ENCODE measurements at places on chromosomes 4 and X. TPM values are rescaled to one million over a fixed set of nuclear protein-coding genes. Genes with fewer than 3 reads are reported as not detected.

- DNase-seq, result no peak
Observed at GRCh38 chr4:4574792-4575191, 32.9 kb upstream of the STX18 start.

DNA sequence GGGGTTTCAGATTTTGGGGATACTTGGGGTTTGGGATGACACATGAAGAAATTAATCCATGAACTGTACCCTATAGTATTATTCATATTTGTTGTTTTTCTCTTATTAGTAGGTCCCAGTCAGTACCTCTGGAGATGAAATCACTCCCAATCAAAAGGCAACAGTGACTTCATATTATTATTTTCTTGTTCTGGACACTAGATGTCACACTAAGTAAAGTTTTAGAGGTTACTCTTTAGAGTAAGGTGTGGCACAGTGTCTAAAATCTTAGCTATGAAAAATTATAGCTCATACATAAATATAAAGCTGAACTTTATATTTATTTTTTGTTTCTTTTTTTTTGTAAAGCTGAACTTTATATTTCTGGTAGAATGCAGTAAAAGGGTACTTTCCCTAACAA lies 35.1 kb downstream of the FAM114A1 start:
- DNase-seq, result no peak

DNA sequence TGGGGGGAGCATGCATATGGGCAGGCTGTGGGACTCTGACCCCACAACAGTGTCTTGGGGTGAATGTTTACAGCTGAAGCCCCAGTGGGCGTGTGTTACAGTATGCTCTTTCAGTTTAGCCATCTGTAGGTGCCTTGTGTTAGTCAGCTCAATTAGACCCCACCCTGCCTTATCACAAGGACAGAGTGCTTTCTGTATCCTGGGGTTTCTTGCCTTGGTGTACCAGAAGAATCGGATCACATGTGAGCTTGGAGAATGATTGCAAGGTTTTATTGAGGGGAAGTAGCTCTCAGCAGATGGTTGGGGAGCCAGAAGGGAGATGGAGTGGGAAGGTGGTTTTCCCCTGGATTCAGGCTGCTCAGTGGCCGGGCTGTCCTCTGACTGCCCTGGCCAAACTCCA lies 27.3 kb downstream of the SH3BGRL start:
- DNase-seq, result no peak

GRCh38 chr4:147776716-147777115 lies 44.8 kb downstream of the ARHGAP10 start:
- no peak for DNase-seq

- no peak for DNase-seq
Observed at GRCh38 chr4:24089851-24090534, 200.1 kb upstream of the PPARGC1A start.

DNA sequence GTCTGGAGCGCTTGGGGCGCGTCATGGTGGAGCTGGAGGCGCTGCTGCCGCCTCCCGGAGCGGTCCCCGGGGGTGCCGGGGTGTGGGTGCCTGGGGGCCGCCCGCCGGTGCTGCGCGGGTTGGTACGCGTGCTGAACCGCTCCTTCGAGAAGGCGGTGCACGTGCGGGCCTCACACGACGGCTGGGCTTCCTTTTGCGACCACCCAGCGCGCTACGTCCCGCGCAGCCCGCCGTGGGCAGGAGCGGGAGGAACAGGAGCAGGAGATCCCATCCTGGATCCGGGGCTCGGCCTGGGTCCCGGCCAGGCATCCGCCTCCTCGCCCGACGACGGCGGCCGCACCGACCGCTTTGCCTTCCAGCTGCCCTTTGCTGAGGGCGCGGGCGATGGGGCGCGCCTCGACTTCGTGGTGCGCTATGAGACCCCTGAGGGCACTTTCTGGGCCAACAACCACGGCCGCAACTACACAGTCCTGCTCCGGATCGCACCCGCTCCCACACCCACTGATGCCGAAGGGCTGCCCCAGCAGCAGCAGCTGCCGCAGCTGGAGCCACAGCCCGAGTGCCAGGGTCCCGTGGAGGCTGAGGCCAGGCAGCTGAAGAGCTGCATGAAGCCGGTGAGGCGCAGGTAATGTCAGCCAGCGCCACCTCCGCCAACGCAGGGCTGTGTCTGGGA lies 792 bp downstream of the PPP1R3F start:
- no peak for DNase-seq

- peak; percentile 99 for DNase-seq
Observed at GRCh38 chr4:139301113-139301820, at the start of gene NAA15. Gene NAA15, plus strand, starts transcription at chr4:139301505. Its CDS starts 273 bp downstream, at chr4:139301778.

GRCh38 chrX:63250253-63250868 lies 100.8 kb downstream of the SPIN4 start:
- peak; percentile 42 for DNase-seq

DNA sequence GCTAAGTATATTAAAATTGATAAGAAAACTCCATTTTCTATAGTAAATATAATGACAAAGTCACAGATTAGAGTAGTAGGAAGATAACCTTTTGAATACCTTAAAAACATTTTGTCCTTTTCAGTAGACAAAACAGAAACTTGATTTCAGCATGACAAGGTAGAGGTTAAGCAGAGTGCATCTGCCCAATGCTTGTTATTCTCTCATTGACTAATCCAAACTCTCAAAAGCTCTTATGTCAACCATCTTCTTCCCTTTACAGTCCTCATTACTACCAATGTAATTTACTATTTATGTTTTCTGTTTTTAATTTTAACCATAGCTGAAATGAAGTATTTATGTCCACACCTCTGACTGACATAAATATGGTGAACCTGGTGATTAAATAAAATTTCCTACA lies 11.1 kb downstream of the NIPAL1 start:
- no peak for DNase-seq

GRCh38 chrX:500481-501010 lies 113.8 kb upstream of the PPP2R3B start:
- DNase-seq, result no peak

DNA sequence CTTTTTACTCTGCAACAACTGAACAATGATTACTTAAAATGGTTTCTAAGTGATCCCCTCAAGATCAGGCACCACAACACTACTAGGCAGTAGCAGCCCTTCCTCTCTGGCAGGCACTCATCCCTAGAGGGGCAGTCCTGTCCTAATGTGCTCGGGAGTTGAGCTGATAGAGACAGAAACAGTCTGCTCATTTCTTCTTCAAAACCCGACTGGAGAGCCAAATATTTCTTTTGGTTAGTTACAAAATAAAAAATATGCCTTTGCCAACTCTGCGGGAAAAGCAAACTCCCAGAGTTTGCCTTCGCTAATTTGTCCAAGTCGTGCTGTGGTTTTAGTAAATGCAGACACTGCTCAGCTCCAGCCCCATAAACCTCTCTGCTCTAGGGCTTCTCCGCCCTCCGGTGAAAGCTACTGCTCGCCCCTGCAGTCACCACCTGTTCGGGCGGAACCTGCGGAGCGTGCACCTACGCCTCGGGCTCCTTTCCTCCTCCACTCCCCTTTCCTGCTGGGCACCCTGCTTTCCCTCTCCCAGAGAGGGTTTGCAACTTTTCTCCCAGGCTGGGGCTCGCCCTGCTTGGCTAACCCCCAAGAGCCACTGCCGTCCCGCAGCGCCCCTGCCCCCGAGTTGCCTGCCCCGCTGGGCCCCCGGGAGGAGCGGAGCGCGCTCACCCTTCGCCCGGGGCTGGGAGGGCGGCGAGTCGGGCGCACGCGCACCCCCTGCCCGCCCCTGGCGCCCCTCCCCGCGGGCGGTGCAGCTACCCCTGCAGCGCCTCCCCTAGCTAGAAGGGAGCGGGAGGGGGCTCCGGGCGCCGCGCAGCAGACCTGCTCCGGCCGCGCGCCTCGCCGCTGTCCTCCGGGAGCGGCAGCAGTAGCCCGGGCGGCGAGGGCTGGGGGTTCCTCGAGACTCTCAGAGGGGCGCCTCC lies at the start of gene NPNT:
Gene NPNT, plus strand, starts transcription at position 812 of the 923 bp plus-strand sequence. CDS start 182 bp downstream, outside the sequence.
- DNase-seq, result no peak

DNA sequence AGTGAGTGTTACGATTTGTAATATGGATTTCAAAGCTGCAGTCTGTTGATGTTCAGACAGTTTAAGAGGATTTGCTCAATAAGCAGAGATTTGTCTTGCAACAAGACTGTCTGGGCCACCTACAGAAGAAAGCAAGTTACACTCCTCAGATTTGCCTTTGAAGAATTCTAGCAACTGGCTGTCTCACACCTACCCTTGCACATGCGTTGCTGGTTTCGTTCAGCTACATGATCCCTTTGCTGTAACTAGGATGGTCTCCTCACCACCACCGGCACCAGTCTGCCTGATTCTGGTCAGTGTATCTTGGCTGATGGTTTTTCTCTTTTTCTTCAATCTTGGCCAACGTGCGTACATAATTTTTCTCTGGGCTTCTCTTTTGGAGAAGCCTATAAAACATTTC lies 172.7 kb upstream of the LCORL start:
- no peak for DNase-seq

GRCh38 chrX:22081475-22082092 lies 49.5 kb downstream of the PHEX start:
- DNase-seq, result peak; percentile 66

DNA sequence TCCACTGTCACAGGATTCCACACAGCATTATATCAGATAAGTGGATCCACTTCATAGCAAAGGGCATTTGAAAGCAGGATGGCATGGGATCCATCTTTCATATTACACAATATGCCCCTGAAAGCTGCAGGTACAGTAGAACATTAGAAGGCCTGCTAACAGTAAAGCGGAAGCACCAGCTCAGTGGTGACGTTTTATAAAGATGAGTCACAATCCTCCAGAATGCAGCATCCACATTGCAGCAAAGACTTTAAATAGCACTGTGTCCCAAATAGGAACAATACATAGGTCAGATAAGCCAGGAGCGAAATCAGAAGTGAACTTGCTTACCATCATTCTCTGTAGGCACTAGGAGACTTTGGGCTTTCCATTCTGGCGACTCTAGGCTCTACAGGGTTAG lies 609.5 kb upstream of the FAT1 start:
- no peak for DNase-seq

DNA sequence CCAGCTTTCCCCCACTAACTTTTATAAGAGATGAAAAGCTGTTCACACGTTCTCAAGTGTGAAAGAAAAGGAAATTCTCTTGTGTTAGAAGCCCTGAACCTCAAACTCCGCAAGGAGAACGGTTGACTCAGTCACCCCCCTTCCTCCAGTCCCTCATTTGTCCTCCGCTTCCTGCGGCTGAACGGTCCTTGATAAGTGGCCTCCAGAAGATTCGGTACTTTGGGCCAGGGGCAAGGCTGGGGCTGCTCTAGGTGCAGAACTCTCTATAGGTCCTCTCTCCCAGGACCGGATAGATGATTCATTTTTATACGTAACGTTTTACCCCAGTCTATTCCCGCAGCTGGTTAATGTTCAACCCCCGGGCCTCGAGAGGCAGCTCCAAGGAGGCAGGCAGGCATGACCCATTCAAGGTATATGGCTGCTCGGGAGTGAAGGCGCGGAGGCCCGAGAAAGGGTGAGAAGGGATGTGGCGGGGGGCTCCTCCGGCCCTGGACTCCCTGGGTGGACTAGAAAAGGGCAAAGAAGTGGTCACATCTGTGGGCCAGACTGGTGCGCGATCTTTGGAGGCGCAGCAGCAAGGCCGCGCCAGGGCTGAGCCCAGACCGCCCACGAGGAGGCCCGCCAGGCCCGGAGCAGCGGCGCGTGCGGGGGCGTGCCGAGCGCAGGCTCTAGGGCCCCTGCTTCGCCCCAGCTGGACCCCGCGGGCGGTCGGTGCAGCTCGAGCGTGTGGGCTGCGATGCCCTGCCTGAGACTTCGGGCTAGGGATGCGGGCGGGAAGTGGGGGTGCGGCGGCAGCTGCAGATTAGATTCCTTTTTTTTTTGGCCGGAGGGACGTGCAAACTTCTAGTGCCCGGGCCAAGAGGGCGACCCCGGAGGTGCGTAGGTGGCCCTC lies 11.7 kb downstream of the PITX2 start:
- no peak for DNase-seq

DNA sequence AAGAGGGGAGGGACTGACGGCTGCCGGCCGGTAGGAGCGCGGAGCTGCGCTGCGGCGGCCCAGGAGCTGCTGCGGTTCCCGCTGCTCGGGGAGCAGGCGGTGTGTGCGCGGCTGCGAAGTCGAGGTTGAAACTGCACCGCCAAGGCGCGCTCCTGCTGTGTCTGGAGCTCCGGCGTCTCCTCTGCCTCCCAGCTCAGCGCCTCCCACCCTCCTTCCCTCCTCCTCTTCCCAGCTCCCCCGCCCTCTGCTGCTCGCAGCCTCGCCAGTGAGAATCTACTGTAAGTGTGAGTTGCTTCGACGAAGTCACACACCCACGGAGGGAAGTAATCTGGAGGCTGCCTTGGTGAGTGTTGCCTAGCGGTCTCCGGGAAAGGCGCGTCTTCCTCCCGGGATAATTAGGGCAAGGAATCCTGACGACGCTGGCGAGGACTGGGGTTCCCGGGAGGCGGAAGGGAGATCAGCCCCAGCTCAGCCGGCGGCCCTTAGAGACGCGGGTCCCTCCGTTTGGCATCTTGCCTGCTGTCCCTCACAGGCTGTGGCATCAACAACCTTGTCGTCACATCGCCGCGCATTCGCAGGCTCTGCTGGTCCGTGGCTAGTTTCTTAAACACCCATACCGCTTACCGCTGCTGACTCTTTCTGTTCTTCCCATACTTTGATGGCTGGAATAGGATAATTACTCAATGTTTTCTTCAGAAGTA lies at the start of gene EPHA5:
Gene EPHA5, minus strand, starts transcription at position 159 of the 701 bp plus-strand sequence. CDS start 747 bp downstream, outside the sequence.
- DNase-seq, result peak; percentile 78

DNA sequence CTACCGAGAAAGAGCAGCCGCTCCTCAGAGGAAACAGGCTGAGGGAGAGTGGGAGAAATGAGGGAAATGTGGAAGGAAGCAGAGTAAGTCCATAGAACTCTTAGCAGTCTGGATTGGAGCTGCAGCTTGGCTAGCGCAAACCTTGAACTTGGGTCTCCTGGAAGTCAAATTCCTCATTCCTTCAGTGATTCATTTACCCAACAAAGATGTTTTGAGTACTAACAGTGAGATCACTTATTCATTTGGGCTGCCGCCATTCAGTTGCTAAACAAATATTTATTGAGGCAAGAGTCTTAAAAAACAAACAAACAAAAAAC lies 51.5 kb downstream of the SEL1L3 start:
- no peak for DNase-seq

DNA sequence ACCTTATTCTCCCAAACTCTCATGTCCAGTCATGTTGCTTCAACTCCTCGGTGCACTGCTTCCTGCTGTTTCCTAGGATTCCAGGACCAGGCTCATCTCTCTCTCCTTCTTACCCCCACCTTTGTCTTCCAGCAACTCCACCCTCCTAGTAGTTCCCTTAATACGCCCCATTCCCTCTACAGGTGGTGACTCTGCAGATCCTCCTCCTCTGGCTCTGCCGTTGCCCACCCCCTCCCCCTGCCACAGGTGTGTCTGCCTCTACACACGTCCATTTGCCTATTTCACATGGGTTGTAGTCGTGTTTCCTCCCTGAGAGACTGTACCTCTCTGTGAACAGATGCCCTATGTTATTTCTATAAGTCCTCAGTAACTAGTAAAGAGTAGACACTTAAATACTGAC lies 32.4 kb downstream of the CDS1 start:
- no peak for DNase-seq

Gene TMPRSS11A
- not detected for total RNA-seq

Gene FAM9B
- not detected for total RNA-seq

Gene ALAS2
- total RNA-seq, result not detected

Gene RHOXF2B
- total RNA-seq, result not detected

Gene PCDH11X
- total RNA-seq, result not detected

Gene SRD5A3
- 5.4 TPM for total RNA-seq

Gene ADH4
- total RNA-seq, result 0.71 TPM

Gene TCEAL6
- not detected for total RNA-seq

Gene CYTL1
- 1.5 TPM for total RNA-seq

Gene BEX1
- total RNA-seq, result 6.9 TPM

Gene TLR2
- 10.2 TPM for total RNA-seq

Gene DCX
- total RNA-seq, result 0.16 TPM

Gene SHISA3
- 13.9 TPM for total RNA-seq

Gene DOK7
- not detected for total RNA-seq

Gene STK32B
- 3.9 TPM for total RNA-seq
